ENCODE measurements at places on chromosomes 11 and 22. TPM values are rescaled to one million over a fixed set of nuclear protein-coding genes. Genes with fewer than 3 reads are reported as not detected.
A peak's percentile ranks its signal among the peaks of the same experiment; 100 is the strongest.

The RIC8A gene
- total RNA-seq = 111 TPM

- peaks cover 4% of the 10 kb centered on the region for H3K36me3 ChIP-seq
- no peak overlapping the region for H3K27ac ChIP-seq
- H3K4me3 ChIP-seq = no peak overlapping the region
- no peaks in the 10 kb centered on the region for H3K4me1 ChIP-seq
These were observed 15.1 kb upstream of the CABP2 start for GRCh38 chr11:67538306-67538705.

GRCh38 chr11:16881074-16881709, 133.0 kb downstream of the PLEKHA7 start:
- no peak overlapping the region for H3K27ac ChIP-seq
- no peaks in the 10 kb centered on the region for H3K27me3 ChIP-seq
- DNase-seq = no peak
- H3K36me3 ChIP-seq = no peaks in the 10 kb centered on the region
- H3K4me1 ChIP-seq = no peaks in the 10 kb centered on the region

DNA sequence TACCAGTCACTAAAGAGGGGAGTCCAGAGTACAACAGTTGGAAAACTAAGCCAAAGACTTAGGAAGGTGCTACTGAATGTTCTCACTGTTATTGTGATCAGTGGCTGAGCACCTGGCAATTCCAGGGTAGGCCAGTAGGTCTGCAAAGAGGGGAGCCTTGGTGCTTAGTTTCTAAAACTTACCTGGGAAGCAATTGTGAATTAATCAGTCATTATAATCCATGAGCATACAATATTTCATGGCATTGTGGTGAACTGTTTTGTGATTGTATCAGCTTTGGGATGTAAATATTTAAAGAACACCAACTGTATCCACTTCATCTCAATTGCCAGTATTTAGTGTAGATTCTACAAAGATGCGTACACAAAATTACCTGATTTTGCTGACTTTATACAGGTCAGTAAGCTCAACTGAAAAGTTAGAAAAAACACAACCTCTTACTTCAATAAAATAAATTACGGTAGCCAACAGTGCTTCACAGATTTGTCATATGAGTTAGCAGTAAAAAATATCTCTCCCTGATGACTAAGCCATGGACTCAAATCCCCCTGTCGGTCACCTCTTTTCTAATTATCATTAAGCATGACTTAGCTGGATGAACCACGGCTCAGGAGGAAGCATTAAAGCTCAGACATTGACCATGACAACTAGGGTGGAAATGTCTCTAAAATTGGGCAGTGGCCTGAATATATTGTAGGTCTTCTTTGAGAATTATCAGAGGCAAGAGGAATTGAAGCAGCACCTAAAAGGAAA, 30.8 kb upstream of the SORL1 start:
- H3K4me3 ChIP-seq = no peak overlapping the region
- no peak for DNase-seq
- peak overlapping the region; percentile 44 for H3K27ac ChIP-seq
- peaks cover 88% of the 10 kb centered on the region for H3K4me1 ChIP-seq

- H3K4me3 ChIP-seq = no peak overlapping the region
- no peak for DNase-seq
- no peaks in the 10 kb centered on the region for H3K27me3 ChIP-seq
- no peak overlapping the region for H3K27ac ChIP-seq
- H3K4me1 ChIP-seq = peaks cover 19% of the 10 kb centered on the region
These were observed 89.2 kb downstream of the GRAMD1B start for GRCh38 chr11:123519055-123519796.

DNA sequence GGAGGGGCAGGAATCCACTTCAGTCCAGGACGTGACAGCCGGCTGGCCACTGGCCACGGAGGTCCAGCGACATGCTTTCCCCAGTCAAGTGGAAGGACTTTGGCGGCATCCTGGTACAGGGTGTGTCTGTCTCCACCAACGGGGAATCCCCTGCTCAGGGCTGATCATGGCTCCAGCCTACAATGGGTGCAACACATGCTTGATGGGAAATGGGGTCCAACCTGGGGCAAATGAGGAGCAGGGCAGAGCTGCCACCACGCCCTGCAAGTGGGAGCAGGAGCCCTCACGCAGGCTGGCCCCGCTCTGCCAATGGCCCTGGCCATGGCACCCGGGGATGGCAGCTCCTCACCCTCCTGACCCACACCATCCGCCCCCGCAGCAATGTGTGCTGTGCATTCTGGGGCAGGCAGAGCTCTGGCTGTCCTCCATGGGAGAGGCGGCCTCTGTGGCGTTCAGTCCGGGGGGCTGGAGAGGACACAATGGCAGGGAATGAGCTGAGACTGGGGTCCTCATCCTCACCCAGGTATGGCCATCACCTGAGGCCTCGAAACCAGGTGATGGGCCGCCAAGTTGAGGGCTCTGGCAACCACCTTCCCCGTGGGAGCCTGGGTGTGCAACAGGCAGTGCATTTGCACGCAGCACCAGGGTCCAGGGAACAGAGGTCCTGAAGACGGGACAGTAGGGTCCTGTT, 5.8 kb upstream of the SEPTIN5 start:
- no peak for DNase-seq
- no peak overlapping the region for H3K4me3 ChIP-seq
- H3K36me3 ChIP-seq = no peaks in the 10 kb centered on the region

The PNPLA5 gene
- total RNA-seq = not detected

The C11orf91 gene
- total RNA-seq = 0.25 TPM

The POLR3H gene
- 29.1 TPM for total RNA-seq

- H3K27ac ChIP-seq = no peak overlapping the region
- H3K4me1 ChIP-seq = no peaks in the 10 kb centered on the region
- no peak overlapping the region for H3K4me3 ChIP-seq
- no peak for DNase-seq
- peaks cover 7% of the 10 kb centered on the region for H3K27me3 ChIP-seq
These were observed 20.3 kb upstream of the MICAL3 start for GRCh38 chr22:18044548-18045271.

DNA sequence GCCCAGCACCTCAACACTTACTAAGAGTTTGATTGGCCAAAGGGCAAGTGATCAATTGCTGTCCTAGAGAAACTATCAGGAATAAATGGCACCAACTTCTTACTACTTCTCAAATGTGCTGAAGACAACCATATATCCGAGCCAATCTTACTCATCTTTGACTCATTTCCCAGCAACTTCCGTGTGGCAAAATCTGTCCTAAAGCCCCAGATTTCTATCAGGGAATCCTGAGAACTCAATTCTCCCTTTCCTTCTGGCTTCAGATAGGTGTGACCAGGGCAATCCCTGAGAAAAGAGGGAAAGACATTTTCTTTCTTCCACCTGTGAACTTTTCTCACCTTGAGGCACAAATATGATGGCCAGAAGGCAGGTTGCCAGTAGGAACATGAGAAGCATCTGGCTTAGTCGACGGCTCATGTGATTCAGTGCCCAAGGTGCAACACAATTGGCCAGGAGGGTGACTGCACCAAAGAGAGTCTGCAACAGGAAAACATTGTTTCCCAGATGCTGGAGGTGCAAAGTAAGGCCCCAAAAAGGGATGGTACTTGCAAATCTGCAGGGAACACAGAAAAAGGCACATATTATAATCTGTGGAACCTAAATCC, 21.8 kb upstream of the SLC22A24 start:
- H3K4me3 ChIP-seq = no peak overlapping the region
- H3K27me3 ChIP-seq = peaks cover 46% of the 10 kb centered on the region
- no peak overlapping the region for H3K27ac ChIP-seq
- DNase-seq = no peak
- H3K4me1 ChIP-seq = no peaks in the 10 kb centered on the region

DNA sequence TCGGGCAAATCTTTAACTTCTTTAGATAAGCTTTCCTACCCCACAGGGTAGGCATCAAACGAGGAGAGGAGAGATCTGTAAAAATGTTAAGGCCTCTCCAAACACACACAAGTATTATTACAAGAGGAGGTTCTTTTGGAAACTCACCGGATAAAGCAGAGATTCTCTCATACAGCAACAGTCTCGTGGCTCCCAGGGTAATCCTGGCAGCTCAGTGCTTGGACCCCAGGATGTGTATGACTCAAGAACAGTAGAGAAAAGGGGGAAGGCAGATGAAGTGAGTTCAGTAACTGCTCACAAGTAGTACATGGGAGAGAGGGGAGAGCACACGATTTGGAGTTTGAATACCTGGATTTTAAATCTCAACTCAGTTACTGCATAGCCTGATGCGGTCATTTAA, 120.9 kb downstream of the FEZ1 start:
- H3K36me3 ChIP-seq = no peaks in the 10 kb centered on the region
- H3K27ac ChIP-seq = no peak overlapping the region
- peaks cover 31% of the 10 kb centered on the region for H3K27me3 ChIP-seq
- DNase-seq = no peak

DNA sequence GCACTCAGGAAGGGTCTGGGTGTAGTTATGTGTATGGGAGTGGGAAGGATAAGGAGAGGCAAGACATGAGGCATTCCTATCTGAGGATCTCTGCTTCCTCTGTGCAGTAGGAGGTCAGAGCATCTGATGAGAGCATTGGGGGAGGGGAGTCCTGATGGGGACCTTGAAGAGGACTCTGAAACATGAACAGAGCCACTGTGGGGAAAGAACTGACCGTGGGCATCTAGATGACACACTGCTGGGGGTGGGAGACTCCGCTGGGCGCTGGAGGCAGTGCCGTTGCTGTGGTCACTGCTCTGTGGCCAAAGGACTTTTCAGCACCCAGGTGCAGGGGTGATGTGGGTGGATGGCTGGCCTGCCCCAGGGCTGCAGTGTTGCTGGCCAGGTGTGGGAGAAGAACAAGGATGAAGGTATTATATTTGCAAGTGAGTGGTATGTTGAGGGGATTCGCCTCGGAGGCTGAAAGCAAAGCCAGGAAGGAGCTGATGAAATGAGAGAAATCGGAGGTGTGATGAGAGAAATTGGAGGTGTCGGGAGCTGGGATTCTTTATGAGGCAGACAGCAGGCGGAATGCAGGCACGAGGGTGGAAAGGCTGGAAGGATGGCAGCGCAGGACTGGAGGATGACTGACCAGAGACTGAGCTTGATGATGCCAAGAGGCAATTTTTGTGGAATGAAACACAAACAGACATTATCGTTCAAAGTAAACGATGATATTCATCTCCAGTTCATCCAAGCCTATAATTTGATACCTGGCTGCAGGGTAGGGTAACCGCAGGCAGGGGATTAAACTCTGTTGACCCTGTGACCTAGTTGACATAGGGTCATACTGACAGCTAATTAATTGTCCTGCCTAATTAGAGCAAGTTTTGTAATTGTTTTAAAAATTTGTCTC, 19.4 kb upstream of the TMPRSS4 start:
- H3K27ac ChIP-seq = no peak overlapping the region
- no peak for DNase-seq
- no peaks in the 10 kb centered on the region for H3K36me3 ChIP-seq
- H3K27me3 ChIP-seq = no peaks in the 10 kb centered on the region
- peaks cover 21% of the 10 kb centered on the region for H3K4me1 ChIP-seq
- H3K4me3 ChIP-seq = no peak overlapping the region

The FGF3 gene
- total RNA-seq = not detected

DNA sequence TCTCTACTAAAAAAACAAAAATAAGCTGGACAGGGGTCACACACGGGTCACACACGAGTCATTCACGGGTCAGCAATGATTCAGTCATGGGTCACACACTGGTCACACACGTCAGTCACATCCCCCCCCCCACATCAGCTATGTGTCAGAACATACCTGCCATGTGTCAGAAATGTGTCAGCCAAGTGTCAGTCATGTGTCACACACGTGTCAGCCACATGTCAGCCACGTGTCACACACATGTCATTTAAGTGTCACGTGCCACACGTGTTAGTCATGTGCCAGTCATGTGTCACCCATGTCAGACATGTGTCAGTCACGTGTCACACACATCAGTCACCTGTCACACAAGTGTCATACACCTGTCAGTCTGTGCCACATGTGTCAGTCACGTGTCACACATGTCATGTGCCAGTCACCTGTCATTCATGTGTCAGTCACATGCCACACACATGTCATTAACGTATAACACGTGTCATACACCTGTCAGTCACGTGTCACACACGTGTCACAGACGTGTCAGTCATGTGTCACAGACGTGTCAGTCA, 28.7 kb upstream of the MMP20 start:
- no peak for DNase-seq
- H3K36me3 ChIP-seq = no peaks in the 10 kb centered on the region
- H3K27ac ChIP-seq = no peak overlapping the region
- H3K4me3 ChIP-seq = no peak overlapping the region

- peaks cover 6% of the 10 kb centered on the region for H3K27me3 ChIP-seq
- no peak overlapping the region for H3K27ac ChIP-seq
- peak; percentile 88 for DNase-seq
- H3K4me1 ChIP-seq = peaks cover 3% of the 10 kb centered on the region
- no peaks in the 10 kb centered on the region for H3K36me3 ChIP-seq
- no peak overlapping the region for H3K4me3 ChIP-seq
These were observed 19.7 kb upstream of the APOL3 start for GRCh38 chr22:36180038-36180880.

GRCh38 chr11:115624065-115624464, 119.8 kb upstream of the CADM1 start:
- H3K4me1 ChIP-seq = no peaks in the 10 kb centered on the region
- no peak overlapping the region for H3K27ac ChIP-seq
- H3K4me3 ChIP-seq = no peak overlapping the region
- DNase-seq = no peak
- no peaks in the 10 kb centered on the region for H3K27me3 ChIP-seq

The PKNOX2 gene
- total RNA-seq = not detected

DNA sequence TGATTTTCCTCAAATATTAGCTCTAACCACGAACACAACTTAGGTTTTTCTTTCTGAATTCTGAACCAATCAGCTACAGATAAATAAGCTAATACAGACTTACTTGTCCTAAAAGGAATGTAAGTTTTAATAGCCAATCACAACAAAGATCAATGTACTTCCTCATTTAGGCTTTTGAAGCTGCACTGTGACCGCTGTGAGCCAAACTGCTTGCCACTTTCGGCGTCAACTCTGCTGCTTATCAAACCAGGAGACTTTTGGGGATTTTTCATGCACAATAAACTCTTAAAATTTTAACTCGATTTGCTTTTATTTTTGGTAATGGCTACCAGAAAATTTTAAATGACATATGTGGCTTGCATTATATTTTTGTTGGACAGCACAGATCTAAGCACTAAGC, 92.5 kb downstream of the TMPRSS5 start:
- H3K4me3 ChIP-seq = no peak overlapping the region
- no peaks in the 10 kb centered on the region for H3K4me1 ChIP-seq
- H3K27me3 ChIP-seq = peaks cover 12% of the 10 kb centered on the region
- no peaks in the 10 kb centered on the region for H3K36me3 ChIP-seq
- DNase-seq = no peak
- H3K27ac ChIP-seq = no peak overlapping the region

The HEPHL1 gene
- not detected for total RNA-seq

- H3K36me3 ChIP-seq = peaks cover 22% of the 10 kb centered on the region
- H3K27ac ChIP-seq = no peak overlapping the region
- H3K4me3 ChIP-seq = no peak overlapping the region
- peaks cover 33% of the 10 kb centered on the region for H3K4me1 ChIP-seq
- no peaks in the 10 kb centered on the region for H3K27me3 ChIP-seq
These were observed 25.6 kb downstream of the OR2AG2 start for GRCh38 chr11:6746086-6746618.

- H3K36me3 ChIP-seq = peaks cover 2% of the 10 kb centered on the region
- peaks cover 1% of the 10 kb centered on the region for H3K27me3 ChIP-seq
- no peak overlapping the region for H3K27ac ChIP-seq
- H3K4me1 ChIP-seq = peaks cover 4% of the 10 kb centered on the region
- peak; percentile 47 for DNase-seq
These were observed 60.2 kb downstream of the BRD1 start for GRCh38 chr22:49767355-49768062.

The CDC45 gene
- total RNA-seq = 59.5 TPM
